ENCODE measurements at places on chromosomes 7 and 10.

DNA sequence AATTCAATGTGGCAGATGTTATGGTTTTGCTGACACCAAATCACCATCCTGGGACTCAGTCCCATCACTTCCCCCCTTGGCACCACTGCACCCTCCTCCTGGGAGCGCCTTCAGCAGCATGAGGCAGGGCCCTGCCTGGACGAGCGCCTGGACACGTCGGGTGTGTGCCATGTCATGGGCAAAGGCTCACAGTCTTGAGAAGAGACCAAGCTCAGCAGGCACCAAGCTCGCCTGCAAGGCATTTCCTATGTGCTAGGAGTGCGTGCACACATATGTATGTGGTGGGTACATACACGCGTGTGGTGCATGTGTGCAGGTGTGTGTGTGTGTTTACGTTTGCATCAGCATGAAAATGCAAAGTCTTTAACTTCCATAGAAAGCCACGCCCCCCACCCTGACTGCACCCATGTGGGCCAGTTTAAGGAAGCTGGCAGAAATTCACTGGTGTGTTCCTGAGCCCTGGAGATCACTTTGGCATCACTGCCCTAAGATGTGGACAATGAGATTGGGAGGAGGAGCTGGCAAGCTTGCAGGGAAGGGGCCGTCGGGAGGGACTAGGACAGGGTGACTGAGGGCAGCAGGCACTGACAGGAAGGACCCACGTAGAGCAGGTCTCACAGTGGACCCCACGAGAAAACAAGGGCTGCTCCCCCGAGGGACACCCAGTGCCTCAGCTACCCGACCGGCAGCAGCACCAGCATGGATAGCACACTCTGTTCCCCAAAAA, 169.9 kb upstream of the PPP2R2D start:
- no peak for DNase-seq

DNA sequence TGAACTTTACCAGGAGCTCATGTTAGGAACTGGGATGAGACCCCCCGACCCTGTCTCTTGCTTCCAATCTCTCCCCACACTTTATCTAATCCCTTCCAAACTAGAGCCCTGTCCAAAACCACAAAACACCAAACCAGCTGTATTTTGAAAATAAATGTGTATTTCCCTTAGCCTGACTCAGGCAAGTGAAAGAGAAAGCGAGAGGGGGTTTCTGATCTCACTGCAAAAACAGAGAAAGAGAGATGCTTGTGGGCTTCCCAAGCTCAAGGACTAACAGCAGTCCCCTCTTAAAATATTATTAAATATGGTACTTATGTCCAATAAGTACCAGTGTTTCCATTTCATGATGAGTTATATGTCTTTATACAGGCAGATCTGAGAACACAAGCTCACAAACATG, 122.0 kb downstream of the AGMO start:
- no peak for DNase-seq

DNA sequence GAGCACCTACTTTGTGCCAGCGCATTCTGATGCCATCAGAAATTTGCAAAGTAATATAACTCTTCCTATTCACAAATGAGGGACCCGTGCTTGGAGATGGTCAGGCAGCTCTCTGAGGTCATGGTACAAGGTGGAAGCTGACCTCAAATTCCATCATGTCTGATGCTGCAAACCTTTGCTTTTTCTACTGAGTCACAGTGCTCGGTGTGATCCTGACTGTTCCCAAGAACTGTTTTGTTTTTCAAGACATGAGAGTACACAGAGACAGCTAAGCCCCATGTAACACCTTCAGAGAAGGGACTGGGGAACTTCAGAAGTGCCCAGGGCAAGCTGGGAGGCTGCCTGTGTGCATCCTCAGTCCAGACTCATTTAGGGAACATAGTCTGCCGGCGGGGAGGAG, 111.3 kb downstream of the FRMD4A start:
- no peak for DNase-seq

GRCh38 chr10:110717781-110718589, 73.8 kb downstream of the RBM20 start:
- no peak for DNase-seq

- no peak for DNase-seq
Measured at GRCh38 chr7:158445421-158446175, 142.0 kb downstream of the PTPRN2 start.

DNA sequence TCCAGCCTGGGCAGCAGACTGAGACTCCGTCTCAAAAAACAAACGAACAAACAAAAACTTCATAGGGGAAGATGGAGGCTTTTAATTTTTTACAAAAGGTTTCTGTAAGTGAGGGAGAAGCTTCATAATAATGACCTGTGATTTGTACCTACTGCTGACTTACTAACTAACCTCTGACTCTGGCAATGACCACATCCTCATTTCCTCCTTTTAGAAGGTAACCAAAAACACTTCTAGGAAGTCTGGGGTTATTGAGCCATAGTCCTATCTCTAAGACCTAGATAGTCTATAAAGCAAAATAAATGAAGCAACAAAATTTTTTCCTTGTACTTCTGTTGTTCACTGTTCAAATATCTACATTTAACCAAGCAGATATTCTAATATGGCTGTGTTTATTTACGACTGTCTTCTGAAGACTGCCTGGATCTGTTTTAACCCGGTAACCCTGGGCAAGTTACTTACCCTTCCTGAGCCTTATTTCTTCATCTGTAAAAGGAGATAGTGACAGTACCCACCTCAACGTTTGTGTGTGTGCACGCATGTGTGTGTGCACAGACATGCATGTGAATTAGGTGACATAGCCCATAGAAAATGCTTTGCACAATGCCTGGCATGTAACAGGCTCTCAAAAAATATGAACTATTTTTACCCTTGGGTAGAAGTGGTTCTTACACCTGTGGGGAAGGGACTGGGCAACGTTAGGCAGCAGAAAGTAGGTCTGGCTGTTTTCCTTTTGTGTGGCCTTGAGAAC, 30.8 kb upstream of the SMNDC1 start:
- DNase-seq, result no peak

- no peak for DNase-seq
Measured at GRCh38 chr10:133458710-133459453, 5.1 kb downstream of the SCART1 start.
